ENCODE measurements at places on chromosomes 1 and 21. TPM values are rescaled to one million over a fixed set of nuclear protein-coding genes. Genes with fewer than 3 reads are reported as not detected.
A peak's percentile ranks its signal among the peaks of the same experiment; 100 is the strongest.

DNA sequence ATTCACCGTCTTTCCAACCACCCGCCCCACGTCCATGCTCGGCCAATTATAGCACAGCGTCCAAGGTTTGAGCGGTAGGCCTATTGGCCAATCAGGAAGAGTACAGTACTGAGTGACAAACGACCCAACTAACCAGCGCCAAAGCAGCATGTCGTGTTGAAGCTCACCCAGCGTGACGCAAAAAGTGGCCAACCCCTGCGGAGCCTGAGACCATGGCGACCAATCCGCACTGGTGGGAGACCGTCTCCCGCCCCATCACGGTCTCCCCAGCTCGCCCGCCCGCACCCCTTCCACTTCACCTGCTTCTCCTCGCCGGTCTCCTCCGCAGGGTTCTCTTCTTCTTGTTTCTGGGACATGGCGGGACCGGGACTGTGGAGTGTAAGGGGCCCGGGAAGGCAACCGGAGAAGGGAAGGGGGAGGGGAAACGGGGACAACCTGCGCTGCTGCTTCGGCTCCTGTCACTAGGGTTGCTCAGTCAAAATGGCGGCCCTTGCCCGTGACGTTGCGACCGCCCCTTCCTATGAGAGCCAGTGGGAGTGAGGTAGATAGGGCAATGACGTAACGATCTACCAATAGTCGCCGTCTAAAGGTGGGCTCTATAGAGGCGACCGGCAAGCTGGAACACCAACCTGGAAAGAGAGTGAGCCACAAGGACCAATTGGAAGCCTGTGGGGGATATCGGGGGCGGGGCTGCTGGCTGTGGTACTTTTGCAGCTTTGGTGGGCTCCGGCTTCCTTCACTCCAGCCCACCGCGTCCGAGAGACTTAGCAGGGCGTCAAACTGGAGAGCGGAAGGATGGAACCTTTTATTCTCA, at the start of gene ENSA:
ENSA (minus strand) TSS at position 498 of the 814 bp plus-strand sequence; CDS start at position 356, 142 bp downstream.
- peak; percentile 97 for DNase-seq

DNA sequence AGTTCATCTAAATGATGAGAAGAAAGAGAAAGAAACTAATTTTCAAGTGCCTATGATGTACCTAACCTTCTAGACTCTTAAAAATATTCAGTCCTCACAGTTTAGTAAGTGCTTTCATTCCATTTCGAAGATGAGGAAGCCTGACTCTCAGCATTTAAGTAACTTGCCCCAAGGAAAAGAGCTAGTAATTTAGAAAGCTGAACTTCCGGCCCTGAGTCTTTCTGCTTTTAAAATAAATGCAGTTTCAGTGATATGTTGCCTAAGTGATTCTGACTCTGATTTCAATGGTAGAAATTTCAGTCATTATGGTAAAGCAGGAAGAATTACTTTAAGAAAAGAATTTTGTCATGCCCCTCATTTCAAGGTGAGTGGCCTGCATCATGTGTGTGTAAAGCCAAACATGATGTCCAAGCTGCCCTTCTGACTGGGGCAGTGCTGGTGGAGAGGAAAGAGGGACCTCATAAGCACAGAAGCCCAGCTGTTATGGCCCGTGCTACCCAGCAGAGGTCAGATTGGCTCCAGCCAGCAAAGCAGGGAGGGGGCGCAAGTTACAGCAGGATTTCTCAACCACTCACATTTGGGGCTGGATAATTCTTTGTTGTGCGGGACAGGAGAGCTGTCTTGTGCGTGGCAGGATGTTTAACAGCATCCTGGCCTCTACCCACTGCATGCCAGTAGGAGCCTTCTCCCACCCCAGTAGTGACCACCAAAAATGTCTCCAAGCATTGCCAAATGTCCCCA, 10.7 kb downstream of the ATP1A4 start:
- no peak for DNase-seq

DNA sequence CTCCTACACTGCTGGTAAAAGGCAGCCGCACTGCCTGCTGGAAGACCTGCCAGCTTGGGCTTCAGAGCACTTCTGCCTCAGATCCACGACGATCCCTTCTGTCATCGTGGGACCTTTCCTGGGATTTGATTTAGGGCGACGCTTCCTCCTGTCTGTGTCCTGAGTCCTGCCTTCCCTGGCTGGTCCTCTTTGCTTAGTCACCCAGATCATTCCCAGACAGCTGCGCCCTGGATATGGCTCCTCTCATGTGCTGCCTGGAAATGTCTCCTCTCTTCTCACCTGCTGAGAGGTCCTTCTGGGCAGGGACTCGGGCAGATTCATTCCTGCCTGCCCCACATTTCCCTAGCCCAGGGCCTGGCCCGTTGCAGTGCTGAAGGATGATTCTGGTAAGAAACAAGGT, 72.4 kb upstream of the POU3F1 start:
- no peak for DNase-seq

PPIE gene
- total RNA-seq = 33.7 TPM

- peak; percentile 57 for DNase-seq
These were observed 2.0 kb downstream of the S100A6 start for GRCh38 chr1:153533689-153534201.

DNA sequence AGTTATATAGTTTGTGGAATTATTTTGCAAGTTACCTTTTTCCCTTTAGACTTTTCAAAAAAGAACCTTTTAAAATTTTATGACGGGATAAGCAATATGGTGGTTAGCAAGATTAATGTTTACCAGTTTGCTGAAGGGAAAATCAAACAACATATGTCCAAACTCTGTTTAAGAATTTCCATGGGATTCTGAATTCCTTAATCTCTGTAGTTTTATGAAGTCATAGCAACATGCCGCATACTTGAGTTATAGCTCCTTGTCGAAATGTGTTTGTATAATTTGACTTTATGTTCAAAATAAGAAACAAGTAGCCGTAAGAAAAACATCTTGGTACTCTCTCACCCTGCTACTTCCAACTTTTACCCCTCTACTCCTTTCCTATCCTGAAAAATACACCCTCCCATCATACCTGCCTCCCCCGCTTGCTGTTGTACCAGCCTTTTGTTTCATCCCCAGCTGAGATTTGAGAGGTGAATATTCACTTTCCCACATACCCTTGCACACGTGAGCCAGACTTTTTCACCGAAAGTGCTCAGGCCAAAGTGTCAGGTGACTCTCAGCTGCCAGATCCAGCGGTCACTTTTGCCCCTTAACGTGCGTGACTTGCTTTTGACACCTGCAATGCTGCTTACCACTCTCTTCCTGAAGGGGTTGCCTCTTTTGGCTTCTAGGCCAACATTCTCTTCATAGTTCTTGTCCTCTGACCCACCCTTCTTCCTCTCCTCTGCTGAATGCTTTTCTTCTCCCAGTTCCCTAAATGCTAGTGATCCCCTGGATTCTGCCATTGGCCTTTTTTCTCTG, 83.5 kb upstream of the ZNF326 start:
- DNase-seq = no peak

S100A3 gene
- total RNA-seq = 0.79 TPM

Data from left ventricle myocardium superior (tissue), 1 donor.